ENCODE measurements at places on chromosomes 7 and 10.

- no peak for DNase-seq
Measured at GRCh38 chr7:86667732-86668131, 24.0 kb downstream of the GRM3 start.

- no peak for DNase-seq
Measured at GRCh38 chr7:43560742-43561330, 22.1 kb upstream of the STK17A start.

DNA sequence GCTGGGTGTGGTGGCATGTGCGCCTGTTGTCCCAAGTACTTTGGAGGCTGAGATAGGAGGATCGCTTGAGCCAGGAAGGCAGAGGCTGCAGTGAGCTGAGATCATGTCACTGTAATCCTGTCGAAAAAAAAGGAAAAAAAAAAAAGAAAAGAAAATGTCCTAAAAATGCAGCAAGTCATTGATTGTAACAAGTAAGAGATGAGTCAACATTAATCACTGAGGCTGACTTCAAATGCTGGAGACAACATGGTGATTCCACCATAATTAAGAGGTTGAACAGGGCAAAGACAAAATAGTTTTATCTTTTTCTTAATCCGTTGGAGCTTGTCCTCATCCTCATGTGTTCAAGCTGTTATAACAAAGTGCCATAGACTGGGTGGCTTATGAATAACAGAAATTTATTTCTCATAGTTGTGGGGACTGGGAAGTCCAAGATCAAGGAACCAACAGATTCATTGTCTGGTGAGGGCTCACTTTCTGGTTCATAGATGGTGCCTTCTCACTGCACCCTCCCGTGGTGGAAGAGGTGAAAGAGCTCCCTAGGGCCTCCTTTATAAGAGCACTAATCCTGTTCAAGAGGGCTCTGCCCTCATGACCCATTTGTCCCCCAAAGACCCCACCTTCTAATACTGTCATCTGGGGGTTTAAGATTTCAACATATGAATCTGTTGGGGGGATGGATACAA is 60.3 kb downstream of the TBXAS1 start:
- no peak for DNase-seq

- DNase-seq: no peak
Measured at GRCh38 chr7:99897322-99898022, 20.6 kb upstream of the OR2AE1 start.

GRCh38 chr7:8035647-8036518 is 67.3 kb downstream of the GLCCI1 start:
- DNase-seq: no peak

DNA sequence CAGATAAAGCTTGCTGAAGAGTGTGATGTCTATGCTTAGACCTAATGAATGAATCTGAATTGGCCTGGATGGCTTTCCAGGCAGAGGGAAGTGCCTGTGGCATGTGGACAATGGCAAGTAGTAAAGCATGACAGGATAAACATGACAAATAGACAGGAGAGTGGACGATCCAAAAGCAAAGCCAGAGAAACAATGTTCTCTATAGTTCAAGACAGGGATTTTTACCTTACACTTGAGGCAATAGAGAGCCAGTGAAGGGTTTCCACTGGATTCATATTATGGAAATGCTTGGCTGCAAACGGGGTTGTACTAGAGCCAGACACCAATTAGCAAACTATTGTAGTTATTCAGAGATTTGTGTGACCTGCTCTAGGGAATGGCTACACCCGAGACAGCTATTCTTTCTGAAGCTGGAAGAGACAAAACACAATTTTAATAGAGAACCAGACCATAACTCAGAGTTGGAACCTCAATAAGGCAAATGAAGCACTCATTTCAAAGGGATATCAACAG is 2.3 kb downstream of the AGMO start:
- no peak for DNase-seq

GRCh38 chr7:130141884-130142653 is 63.1 kb downstream of the TMEM209 start:
- DNase-seq: no peak

DNA sequence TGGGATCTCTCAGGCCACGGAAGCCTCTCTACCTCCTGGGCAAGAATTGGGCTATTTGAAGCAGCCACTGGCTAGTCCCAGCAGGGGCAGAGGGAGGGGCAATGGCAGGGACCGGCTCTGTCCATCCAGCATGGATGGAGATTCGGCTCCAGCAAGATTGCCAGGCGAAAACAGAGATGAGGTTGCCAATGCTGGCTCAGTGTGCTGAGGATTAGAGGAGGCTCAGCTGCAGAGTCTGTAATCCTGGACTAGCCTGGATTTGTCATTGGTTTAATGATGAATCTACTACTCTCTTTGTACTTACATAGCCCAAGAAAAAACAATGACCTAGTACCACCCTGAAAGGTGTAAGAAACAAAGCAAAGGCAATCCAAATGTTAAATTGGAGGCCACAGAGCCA is 112.2 kb upstream of the PDCD4 start:
- no peak for DNase-seq

- DNase-seq: peak; percentile 12
Measured at GRCh38 chr10:6271663-6272062, 68.9 kb downstream of the PFKFB3 start.

GRCh38 chr10:80094231-80094630 is 15.8 kb downstream of the TMEM254 start:
- no peak for DNase-seq

Measured in natural killer cell (primary cell).